ENCODE measurements at places on chromosomes 4 and X. TPM values are rescaled to one million over a fixed set of nuclear protein-coding genes. Genes with fewer than 3 reads are reported as not detected.

GRCh38 chr4:74197080-74197479, 39.2 kb downstream of the MTHFD2L start:
- DNase-seq: no peak

- DNase-seq: no peak
Observed at GRCh38 chr4:43990551-43990950, 458.1 kb downstream of the KCTD8 start.

DNA sequence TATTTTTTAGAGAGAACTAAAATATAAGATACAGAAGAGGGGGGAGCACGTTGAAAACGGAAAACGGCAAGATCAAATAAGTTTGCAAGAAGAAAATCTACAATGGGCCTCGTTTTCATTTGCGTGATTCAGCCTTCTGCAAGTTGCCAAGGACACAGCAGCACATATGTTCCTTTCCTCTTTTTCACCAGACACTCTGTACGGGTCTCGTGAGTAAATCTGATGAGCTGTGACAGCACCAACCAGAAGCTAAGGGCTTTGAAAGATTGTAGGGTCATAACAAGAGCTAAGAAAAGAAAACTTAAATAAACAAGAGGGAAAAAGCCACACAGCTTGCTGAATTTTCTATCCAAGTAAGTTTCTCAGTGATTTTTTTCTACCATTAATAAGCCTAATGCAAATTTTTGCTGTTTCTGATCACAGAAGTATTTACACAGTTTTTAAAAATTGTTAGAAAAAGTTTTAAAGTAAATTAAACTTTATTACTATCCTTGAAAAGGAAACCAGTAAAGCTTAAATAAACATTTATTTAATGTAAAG, 63.4 kb downstream of the SCML2 start:
- DNase-seq: no peak

The UGT2B11 gene
- total RNA-seq: not detected

DNA sequence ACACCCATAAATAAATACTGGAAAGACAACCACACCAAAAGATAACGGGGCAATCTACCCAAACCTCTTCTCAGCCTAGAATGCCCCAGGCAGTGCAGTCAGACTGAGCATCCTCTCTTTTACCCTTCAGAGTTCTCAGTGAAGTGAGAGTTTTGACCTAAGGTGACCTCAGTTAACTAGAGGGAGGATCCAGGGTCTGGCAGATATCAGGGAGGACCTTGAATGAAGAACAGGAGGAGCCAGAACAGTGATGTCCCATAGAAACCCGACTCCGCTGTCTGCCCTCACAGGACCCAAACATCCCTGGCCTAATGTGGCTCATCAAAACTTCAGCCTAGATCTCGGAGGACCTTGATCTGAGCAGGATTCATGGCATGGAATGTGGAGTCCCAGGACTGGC, at the start of gene MAGEB3:
Gene MAGEB3 (plus strand): TSS at position 263 of the 400 bp plus-strand sequence. CDS start 5,268 bp downstream, outside the sequence.
- DNase-seq: no peak

DNA sequence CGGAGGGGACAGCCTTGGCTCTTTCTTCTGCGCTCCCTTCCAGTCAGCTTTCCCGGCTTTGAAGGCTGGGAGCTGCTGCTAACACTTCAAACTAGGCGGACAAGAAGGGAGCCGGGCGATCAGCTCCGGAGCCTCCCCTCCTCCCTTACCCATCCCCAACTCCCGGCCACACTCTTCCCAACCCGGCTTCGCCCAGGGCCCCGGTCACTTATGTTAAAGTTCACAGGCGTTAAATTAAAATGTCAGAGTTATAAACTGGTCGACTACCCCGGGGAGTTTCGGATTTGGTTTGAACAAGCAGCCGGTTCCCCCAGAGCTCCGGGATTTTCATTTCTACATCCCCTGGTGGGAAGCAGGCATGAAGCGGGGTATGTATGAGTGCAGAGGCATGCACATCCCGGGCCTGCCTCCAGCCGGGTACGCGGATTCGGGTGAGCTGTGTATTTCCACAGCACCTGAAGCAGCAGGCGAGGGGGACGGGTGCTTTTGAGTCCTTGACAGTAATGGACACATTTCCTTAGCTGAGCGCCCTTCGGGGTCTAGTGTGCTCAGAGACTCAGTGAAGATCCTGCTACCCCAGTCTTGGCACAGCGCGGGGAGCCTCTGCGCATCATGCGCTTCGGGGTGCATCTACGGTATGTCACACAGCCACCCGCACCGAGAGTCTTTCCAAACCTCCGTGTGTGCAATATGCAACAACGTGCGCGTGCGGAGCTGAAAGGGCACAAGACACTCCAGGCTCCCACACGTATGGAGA, 880 bp downstream of the UNC5C start:
- no peak for DNase-seq

The GPR119 gene
- total RNA-seq: not detected

The FAM47E gene
- under 0.01 TPM for total RNA-seq

GRCh38 chr4:149980941-149981340, 97.3 kb upstream of the DCLK2 start:
- no peak for DNase-seq

- DNase-seq: no peak
Observed at GRCh38 chrX:96770315-96770714, 85.7 kb downstream of the DIAPH2 start.

DNA sequence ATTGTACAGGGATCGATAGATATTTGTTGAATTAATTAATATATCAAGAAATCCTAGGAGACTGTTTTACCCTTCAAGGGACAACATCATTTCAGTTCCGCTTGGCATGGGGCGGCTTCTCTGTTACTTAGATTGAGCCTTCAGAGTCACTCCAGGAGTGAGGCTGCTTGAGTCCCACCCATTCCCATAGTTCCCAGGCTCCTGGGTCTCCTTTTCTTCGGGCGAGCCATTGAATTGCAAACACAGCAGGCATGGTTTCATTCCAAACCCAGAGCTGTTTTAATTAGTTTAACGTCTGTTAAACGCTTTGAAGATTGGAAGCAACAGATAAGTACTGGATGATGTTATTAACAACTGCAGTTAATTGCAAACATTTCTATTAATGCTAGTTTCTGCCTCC, 571 bp upstream of the EDA start:
- DNase-seq: no peak

DNA sequence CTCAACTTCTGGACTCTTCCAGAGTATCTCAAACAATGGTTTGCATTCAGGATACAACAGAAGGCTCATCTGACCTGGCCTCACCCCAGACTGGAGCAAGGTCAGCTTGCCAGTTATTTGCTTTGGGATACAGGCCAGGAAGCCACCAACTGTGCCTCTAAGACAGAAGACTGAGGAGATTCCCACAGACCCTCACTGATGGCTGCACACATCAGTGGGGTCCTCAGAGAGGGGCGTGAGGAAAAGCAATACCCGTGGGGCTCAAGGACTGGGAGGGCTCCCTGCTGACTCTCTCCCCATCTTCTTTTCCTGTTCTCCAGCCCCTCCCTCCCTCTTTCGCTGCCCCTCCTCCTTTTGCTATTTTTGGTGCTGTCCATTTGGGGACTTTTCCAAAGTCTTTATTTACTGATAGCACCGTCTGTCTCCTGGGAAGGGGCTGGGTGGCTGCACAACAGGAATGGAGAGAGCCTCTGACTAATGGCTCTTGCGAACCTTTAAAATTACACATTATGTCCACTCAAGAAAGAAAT, 23.2 kb downstream of the RELL1 start:
- DNase-seq: no peak

GRCh38 chrX:37697169-37697760, 11.7 kb downstream of the XK start:
- no peak for DNase-seq

DNA sequence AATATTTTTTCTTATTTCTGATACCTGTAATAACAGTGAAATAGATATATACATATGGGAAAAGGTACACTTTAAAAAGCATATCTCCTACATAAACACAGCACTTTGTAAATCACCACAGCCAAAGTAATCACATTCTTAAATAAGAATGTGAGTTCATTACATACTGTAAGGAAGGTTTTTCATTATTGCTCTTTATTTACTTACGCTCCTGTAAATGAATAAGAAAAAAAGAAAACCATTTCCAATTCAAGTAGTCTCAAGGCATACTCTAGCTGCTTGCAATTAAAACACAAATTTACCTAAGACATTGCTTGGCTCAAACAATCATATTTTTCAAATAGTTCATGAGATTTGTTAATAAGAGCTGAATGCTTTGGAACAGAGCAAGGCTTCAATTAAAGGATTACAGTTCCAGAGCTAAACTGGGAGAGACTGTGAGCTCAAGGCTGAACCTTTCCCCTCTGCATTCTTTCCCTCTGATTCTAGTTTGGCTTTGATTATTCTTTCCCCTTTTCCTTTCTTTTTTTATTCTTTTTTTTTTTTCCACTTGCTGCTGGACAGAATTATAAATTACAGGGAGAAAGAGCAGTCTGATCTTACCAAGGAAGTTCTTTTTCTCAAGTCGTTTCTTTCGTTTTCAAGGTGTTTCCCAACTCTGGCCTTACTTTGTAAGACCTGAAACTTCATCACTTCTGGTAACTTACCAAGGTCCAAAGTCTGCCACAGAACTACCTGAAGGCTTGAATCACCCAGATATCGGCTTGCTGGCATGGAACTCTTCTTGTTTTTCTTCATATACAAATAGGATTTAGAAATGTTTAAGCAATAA, 278.3 kb downstream of the INPP4B start:
- no peak for DNase-seq

DNA sequence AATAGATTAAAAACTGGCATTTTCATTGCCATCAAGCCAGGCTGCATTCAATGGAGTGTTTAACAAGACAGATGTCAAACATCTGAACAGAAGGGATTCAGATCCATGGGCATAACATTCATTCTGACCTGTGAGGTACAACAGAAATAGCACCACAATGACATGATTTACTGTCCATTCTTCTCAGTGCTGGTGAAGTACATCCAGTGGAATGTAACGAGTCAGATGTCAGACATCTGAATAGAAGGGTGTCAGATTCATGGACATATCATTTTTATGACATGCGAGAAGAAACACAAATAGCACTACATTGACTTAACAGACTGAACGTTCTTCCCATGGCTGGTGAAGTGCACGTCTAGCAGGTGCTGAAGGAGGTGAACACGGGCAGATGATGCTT, 186.4 kb downstream of the PPP4R3C start:
- no peak for DNase-seq

DNA sequence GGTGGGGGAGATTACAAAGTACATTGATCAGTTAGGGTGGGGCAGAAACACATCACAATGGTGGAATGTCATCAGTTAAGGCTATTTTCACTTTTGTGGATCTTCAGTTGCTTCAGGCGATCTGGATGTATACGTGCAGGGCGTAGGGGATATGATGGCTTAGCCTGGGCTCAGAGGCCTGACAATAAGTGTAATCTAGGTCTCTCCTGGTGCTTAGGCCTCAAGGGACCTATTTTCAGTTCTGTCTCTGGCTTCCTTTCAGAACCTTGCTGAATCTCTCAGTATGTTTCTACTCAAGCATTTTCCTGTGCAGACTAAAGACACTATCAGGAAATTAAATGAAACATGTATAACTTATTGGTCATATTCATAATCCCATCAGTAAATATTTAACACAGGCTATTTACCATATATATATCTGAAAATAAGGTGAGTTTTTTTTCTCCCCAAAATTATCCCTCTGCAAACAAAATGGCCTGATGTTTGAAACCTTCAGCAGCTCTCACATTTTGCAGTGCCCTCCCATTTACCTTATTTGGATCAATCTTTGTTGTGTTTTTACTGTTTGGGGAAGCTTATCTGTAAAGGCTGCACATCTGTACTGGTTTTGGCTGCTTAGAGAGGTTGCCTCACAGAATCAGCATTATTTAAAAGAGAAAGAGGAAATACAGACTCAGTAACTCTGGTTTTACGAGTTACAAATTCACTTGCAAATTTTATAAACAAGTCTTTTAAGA, 2.3 kb upstream of the ZCCHC4 start:
- DNase-seq: no peak

- no peak for DNase-seq
Observed at GRCh38 chrX:34238896-34239295, 106.8 kb upstream of the FAM47A start.

GRCh38 chr4:119729835-119730670, 101.4 kb upstream of the PDE5A start:
- DNase-seq: peak; percentile 56

All from pulmonary artery endothelial cell (primary cell).